CD4-positive, alpha-beta T cell treated with Interleukin-2 at 100 ng/mL for 4 hours (primary cell): ENCODE measurements at places on chromosomes 6 and 20.

GRCh38 chr20:56897318-56897957, 268.3 kb downstream of the TFAP2C start:
- DNase-seq: no peak

- DNase-seq: no peak
These were observed 29.1 kb downstream of the MRAP2 start for GRCh38 chr6:84062519-84063154.

DNA sequence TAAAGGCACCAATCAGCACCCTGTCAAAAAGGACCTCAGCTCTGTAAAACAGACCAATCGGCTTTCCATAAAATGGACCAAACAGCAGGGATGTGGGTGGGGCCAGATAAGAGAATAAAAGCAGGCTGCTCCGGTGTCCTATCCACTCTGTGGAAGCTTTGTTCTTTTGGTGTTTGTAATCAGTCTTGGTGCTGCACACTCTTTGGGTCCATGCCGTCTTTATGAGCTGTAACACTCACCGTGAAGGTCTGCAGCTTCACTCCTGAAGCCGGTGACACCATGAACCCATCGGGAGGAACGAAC, 7.3 kb upstream of the PXDC1 start:
- no peak for DNase-seq

GRCh38 chr6:167564416-167565250, 239.7 kb downstream of the TTLL2 start:
- no peak for DNase-seq

DNA sequence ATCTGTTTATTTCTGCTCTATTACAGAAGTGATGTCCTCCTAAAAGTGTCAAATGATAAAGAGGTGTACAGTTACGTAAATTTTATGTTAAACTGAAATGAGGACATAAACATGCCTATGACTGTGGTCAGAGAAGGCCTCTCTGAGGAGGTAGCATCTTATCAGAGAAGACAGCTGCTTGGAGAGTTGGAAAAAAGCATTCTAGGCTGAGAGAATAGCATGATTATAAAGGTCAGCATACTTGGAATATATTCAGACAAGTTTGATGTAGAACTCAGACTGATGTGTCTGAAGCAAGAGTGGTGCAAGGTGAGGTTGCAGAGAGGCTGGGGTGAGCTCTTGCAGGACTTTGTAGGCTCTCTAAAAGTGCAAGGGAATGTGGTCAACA, 3.1 kb upstream of the PCNA start:
- DNase-seq: no peak

DNA sequence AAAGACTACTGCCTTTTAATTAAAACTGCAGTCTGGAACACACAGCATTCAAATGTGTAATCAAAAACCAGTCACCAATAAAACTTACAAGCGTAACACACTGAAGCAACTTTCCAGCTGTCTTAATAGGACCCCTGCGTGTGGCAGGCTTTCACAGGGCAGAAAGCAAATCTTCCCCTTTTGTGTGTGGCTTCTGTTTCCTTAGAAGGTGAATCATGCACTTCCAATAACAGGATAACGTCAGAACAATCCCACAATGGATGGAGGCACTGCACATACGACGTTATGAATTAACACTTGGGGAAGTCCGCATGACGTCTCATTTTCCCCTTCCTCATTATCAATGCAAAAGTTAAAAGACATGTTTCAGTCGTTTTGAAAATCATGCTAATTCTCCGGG, 44.8 kb downstream of the INSM1 start:
- no peak for DNase-seq

GRCh38 chr6:11514672-11515071, 22.9 kb upstream of the TMEM170B start:
- no peak for DNase-seq

- no peak for DNase-seq
These were observed 26.8 kb upstream of the DLGAP4 start for GRCh38 chr20:36279362-36279761.

- DNase-seq: no peak
These were observed 8.2 kb upstream of the BAG2 start for GRCh38 chr6:57163956-57164355.

GRCh38 chr20:19077370-19078220, 134.8 kb upstream of the SLC24A3 start:
- no peak for DNase-seq

GRCh38 chr20:2866236-2866635, 7.0 kb upstream of the PTPRA start:
- DNase-seq: no peak

- no peak for DNase-seq
These were observed 1.4 kb upstream of the SEC63 start for GRCh38 chr6:107959392-107959791.

DNA sequence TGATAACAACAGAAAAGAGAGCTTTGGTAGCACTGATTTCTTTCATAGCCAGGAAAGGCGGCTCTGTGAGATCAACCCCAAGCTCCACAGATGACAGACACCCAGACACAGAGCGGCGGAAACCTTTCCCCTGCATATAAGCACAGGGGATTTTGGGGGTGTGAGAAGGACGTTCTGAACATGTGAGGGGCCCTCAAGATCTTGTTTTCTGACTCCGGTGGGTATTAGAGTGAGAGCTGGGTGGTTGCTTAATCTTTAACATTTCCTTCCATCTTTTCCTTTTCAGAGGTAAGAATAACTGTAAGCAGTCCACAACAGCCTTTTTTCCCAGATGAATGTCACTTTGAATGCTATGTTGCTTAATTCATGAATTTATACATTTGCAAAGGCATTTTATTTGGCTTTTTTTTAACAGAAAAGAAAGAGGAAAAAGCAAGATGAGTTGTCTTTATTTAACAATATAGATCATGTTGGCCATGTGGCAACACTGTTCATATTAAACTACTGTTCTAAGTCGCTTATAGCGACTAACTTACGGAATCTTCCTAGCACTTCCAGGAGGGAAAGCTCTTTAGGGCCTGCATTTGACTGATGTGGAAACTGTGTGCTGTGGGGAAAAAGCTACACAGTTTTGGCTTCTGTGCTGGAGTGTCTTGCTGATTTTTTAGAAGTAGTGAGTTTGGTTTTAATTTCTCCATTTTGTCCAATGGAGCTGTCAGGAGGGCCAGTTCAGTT, 80.5 kb upstream of the NAA20 start:
- no peak for DNase-seq
